ENCODE measurements at places on chromosomes 4 and X.

DNA sequence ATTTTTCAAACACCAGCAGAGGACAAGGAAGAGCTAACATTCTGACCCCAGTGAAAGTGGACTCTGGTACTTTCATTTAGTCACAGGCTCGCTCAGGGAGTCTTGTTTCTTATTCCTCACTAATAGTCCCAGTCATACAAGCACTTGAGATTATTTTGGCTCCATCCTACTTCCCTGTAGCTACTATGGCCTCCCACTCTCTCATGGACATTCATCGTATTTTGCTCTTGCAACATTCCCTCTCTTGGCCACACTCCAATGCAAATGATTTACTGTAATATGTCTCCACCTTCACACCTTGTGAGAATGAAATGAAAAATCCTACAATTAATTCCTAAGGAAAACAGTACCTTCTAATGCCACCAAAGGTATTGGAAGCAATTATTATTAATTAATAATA, 21.3 kb downstream of the PLRG1 start:
- DNase-seq = no peak

- no peak for DNase-seq
Measured at GRCh38 chr4:139735381-139736273, 70.0 kb downstream of the MGST2 start.

GRCh38 chr4:146428298-146428697, 93.4 kb downstream of the SLC10A7 start:
- DNase-seq = no peak

GRCh38 chr4:70801265-70801809, 38.4 kb downstream of the GRSF1 start:
- DNase-seq = peak; percentile 33

GRCh38 chr4:145557720-145558119, 61.5 kb upstream of the MMAA start:
- DNase-seq = peak; percentile 65

DNA sequence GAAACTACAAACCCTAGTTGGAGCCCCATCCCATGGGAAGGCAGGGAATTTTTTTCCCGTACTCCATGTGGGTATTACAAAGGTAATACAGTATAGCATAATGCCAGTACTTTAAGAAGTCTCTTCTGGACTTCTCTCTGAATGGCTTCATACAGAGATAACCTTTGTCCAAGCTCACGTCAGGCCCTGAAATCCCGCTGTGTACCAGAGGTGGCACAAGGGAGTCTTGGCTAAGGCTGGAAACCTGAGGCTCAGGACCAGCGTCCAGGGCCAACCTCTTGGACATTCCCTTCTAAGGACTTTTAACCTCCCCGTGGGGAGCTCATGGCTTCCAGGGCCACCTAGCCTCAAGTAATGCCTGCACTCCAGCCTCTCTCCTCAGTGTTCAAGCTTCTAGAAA, 338.9 kb upstream of the FAM241A start:
- DNase-seq = no peak

DNA sequence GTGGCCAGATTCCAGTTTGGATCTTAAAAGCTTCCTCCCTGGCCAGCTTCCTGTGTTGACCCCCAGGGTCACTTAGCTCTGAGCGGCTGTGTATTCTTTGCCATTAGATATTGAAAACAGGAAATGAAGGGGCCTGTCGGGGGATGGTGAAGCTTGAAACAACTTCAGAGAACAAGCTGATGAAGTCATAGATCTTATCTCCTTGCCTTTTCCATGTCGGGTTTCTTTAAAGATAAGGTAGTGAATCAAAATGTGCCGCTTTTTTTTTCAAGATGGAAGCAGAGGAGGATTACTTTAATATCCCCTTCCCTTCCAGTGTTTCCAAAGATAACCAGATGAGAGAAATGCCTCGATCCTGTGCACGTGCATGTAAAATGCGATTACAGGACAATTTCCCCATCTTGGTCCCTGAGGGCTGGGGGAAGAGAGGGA, 508.5 kb downstream of the MID1IP1 start:
- DNase-seq = no peak

DNA sequence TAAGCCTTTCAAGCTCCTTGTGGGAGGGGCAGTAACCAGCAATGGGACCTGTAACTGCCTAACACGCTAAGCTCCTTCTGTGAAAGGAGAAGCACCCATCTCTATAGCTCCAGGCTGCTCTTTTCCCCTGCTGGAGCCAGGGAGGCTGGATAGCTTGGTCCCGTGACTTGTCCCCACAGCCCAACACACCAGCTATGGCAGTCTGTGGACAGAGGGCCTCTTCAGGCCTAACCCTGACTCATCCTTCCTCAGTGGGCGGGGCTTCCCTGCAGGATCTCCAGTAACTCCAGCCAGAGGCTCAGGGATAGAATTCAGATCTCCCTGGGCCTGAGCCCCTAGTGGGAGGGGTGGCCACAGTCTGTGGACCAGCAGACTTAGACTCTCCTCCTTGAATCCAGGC, 1290.1 kb downstream of the PCDH7 start:
- no peak for DNase-seq

GRCh38 chr4:189207872-189208271, 732.8 kb upstream of the FRG1 start:
- DNase-seq = no peak

DNA sequence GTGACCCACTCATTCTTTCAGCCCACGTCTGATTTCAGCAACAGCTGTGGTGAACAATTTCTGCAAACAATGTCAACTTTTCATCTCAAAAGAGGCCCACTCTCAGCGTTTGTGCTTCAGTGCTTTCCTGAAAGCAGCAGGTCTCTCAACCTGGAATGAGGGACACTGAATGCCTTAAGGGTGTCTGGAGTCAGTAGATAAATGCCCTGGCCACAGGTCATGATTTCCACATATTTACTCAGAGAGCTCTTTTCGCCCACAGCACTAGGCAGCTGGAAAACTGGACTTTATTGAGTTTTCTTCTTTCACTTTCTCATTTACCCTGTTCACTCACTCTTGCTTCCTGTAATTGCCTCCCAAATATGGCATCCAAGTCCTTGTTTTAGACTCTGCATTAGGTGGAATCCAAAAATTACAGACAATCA, 52.8 kb downstream of the NPFFR2 start:
- DNase-seq = no peak

GRCh38 chr4:69025191-69025998, 70.9 kb upstream of the UGT2B7 start:
- no peak for DNase-seq

GRCh38 chrX:1212532-1212931, at the start of gene CRLF2:
CRLF2 (minus strand) TSS chrX:1212649; CDS start chrX:1212634, 15 bp downstream.
- DNase-seq = peak; percentile 58

DNA sequence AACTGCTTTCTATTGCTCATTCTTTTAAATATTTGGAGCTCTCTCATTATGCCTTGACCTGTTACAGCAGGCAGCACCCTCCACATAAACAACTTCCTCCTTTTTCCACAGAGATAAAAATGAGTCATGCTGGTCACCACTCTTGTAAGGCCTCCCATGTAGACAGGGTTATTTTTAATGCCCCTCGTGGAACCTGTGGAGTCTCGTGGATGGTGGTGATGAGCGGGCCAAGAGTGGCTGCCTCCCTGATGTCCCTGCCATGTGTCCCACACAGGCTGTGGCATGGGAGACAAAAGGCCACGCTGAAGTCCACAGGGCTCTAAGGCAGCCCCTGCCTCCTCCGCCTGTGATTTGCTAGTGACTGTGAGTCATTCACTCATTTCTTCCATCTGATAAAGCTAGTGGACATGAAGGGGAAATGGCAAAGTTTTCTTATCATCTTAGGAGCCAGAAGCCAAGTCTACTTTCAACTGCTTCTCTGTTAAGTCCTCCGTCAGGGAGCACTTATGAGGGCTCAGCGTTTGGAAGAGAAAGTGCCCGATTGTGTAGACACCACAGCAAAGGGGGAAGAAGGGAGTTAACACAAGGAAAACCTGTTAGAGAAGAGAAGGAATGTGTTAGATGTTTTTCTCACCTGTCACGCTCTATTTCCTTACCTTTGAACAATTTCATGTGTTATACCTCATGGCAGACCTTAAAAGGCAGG, 121.6 kb upstream of the FAT1 start:
- no peak for DNase-seq

DNA sequence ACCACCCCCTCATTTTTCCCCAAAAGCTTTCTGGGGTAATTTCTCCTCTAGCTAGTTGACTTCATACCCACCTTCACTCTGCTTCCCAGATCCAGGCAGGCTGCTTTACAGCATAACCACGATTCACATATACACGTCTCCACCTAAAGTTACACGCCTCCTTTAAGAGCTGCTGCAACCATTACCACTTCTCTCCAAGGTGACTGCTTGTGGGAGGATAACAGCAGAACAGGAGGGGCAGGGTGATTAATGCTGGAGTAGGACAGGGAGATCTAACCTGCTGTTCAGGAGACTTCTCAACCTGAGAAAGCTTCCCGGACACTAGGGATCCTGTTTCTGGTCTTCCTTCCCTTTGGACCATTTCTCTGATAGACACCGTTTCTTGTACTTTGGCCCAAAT, 77.4 kb downstream of the MGST2 start:
- no peak for DNase-seq

DNA sequence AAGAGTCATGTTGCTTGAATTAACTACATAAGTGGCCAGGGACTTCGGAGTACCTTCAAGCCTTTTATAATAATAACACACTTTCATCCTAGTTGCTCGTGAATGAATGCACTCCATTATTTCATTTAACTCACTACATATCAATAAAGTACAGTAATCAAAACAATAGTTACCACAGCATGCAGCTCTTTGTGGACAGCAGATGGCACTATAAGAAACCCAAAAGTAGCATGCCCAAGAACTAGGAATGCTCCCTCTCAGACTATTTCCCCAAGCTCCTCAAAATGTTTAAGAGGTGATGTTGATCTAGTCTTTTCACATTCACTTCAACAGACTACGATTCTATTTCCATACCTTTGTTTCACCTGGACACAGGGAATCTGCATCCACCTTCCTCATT, 500.8 kb upstream of the DIAPH2 start:
- no peak for DNase-seq

DNA sequence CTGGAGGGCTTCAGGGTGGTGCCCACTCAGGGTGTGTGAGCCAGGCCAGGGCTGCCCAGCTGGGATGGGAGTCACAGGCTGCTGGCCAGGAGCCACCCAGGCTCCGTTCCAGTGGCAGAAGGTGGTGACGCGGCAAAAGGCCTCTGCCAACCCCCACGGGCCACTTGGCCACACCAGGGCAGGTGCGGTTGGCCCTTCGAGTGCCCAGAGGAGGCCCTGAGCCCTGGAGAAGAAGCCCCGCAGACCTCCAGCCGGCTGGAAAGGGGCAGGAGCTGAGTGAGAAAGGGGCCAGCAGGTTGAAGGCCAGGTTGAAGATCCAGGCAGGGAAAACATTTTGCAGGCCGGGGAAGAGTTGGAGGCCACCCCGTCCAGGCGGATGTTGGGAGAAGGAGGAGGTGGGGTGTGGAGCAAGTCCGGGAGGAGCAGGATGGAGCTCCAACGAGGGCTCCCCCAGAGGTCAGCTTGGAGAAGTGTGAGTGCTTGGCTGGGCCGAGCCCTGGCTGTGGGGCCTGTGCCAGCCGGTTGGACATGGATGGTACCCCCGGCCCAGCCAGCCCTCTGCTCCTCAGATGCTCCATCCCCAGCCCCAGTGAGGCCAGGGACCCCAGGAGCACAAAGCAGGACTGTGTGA, 2.8 kb upstream of the CPLX1 start:
- no peak for DNase-seq

GRCh38 chr4:113979148-113979904, at the start of gene ARSJ:
ARSJ (minus strand) TSS chr4:113979647; CDS start chr4:113978834, 813 bp downstream.
- DNase-seq = peak; percentile 17

GRCh38 chr4:99749445-99750391, 66.9 kb upstream of the DAPP1 start:
- DNase-seq = no peak

- DNase-seq = no peak
Measured at GRCh38 chr4:24244663-24245490, 339.5 kb downstream of the DHX15 start.

GRCh38 chrX:53440101-53440500, 5.9 kb upstream of the HSD17B10 start:
- no peak for DNase-seq

- DNase-seq = no peak
Measured at GRCh38 chr4:178612733-178613132, 1170.5 kb upstream of the AGA start.

DNA sequence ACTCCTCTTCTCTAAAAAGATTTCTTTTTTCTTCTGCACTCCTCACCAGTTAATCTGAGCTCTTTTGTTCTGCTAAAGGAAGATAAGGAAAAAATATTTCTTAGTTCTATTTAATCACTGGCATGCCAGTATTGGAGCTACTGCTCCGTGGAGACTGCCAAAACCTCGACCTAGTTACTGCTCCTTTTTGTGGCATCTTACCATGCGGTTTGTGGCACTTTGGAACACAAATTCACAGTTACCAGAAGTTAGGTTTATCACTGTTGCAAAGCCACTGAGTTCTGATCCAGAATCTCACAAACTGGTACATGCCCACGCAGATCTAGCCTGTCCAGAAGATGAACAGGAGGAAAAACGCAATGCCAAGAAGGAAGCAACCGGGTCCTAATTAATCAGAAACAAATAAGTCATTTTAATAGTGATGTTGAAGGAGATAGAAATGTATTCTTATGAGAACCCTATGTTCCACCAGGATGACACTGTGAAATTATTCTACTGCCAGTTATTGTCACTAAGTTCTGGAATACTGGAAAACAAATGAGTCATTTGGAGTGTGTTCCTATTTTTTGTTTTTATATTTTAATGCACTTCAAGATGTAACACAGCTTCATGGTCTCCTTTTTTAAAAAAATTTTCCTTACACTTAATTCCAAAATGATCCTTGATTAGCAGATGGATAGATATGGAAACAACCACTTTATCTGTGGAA, 106.7 kb upstream of the GK2 start:
- no peak for DNase-seq

DNA sequence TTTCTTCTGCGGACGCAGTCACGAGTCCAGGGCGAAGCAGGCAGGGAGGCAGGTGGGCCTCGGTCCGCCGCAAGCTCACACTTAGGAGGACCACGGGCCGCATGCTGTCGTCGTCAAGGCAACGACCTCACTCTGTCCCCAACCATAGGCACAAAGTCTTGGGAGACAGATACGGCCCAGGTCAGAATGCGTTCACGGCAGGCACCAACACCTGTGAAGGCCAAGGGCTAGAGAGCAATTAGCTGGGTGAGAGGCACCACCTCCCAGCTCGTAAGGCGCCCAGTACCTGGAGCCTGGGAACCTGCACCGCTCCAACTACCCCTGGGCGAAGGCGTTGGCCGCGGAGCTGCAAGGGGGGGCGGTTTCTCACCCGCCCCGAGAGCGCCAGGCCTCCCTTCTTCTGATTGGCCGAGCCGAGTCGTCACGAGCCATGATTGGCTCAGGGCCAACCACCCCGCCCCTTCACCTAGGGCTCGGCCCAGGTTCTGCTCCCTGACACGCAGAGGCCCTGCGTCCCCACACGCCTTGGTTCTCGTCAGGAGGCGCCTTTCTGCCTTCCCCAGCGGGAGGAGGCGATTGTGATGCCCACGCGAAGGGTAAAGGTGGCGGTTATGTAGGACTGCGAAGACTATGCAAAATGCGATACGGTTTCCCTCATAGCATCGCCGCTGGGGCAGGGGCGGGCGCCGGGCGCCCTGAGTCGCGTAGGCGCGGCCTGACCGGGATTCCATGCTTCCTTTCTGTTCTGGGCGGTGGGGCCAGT, at the start of gene CDKL2:
CDKL2 (minus strand) TSS at position 355 of the 763 bp plus-strand sequence. CDS start 4,540 bp downstream, outside the sequence.
- peak; percentile 95 for DNase-seq
